Activated CD4-positive, CD25-positive, alpha-beta regulatory T cell (primary cell): ENCODE measurements at places on chromosomes 12 and 14.

- no peak for DNase-seq
Observed at GRCh38 chr12:105878964-105879363, 259.8 kb downstream of the NUAK1 start.

DNA sequence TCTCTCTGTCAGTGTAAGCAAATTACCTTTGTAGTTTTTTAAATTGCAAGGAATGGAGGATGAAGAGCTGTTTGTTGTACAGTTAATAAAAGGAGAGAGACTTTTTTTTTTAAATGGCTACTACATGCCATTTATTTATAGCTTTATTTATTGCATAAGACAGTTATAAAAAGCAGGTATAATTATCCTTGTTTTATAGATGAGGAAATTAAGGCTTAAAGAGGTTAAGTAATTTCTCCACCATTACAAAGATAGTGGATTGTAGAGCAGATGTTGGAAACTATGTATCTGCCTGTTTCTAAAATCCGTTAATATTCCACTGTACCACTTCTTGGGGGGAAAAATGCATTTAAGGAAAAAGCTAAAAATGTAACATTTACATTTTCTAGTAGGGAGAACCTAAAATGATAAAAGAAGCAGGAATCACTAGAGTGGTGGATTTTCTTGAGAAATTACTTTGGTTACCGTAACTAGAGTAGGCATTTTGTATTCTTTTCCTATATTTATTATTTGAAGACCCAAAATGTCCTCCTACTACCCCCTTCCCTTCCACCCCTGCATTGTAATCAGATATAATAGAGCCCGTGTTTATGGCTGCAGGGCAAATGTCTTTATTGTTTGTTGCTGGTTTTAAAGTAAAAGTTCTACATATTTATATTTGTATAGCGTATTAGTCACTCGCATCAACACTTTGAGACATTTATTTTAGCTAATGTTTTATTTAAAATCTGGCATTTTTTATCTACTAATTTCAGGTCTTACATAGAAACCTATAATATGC lies 2.3 kb downstream of the SNAPC1 start:
- DNase-seq, result no peak

DNA sequence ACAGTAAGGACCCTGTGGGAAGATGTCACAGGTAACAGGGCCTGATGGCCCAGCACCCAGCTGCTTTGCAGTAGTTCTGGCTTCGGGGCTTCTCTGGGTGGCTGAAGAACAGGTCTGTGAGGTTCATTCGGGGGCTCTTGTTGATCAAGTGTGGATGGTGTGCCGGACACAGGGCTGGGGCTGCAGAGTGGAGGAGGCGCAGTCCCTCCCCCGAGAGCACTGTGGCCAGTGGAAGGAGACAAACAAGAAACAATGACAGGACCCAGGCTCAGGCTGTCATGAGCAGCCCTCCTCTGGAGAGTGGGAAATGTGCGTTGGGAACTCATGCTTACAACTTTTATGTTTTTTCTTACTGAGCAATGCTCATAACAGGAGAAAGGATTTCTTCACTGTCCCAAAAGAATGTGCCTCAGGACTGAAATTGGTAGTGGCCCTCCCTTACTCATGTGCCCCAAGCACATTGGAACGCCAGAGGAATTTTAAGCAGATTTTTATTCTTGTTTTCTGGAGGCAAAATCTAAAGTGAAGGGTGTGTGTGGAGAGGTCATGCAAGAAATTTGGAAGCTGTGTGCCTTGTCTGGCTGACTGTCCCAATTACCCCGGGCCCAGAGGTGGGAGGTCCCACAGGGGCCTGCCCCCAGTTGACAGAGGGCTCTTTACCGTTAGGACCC lies 233.8 kb downstream of the CACNA1C start:
- DNase-seq, result no peak

DNA sequence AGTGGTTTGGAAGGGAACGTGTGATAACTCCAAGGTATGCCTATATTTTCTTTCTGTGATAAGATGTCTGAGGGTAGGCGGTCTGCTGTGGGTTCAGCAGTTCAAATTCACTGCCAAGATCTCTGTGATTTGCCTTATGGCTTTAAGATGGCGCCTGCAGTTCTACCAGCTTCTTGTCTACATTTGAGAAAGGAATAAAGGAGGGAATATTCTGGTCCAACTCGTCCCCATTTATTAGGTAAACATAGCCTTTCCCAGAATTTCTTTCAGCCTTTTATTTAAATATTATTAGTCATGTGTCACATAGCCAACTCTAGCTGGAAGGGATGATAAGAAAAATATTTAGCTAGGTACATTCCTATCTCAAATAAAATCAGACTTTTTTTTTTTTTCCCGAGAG lies 48.8 kb downstream of the KCNJ8 start:
- DNase-seq, result no peak

GRCh38 chr12:54579258-54579657 lies 9.2 kb downstream of the PPP1R1A start:
- DNase-seq, result no peak

DNA sequence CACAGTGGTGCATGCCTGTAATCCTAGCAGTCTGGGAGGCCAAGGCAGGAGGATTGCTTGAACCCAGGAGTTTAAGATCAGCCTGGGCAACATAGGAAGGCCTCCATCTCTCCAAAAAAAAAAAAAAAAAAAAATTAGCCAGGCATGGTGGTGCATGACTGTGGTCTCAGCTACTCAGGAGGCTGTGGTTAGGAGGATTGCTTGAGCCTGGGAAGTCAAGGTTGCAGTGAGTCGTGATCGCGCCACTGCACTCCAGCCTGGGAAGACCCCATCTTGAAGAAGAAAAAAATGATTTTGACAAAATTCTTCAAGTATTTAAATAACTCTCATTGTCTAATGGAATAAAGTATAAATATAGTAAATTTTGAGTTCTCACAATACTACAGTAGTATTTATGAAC lies 219.2 kb upstream of the SSTR1 start:
- no peak for DNase-seq

DNA sequence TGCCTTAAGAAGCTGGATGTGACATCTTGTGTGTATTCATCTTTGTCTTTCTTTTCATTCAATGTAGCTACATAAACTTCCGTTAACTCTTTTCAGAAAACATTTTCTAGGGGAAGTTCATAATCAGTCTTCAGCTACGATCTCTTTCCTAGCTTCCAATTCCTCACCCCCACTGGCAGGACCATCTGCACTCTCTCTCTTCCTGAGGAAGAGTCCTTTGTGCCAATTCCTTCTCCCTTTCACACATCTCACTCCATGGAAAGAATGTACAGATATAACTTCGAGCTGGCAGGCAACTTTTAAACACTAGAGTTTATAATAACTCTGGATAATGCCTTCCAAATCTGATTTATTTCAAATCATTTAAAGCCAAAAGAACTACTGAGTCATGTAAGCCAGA lies 495.7 kb downstream of the GALC start:
- DNase-seq, result no peak

GRCh38 chr12:104446646-104447421 lies 9.9 kb upstream of the CHST11 start:
- no peak for DNase-seq

- no peak for DNase-seq
Observed at GRCh38 chr12:67758119-67758518, 109.6 kb downstream of the DYRK2 start.

GRCh38 chr14:76259029-76259735 lies 107.5 kb downstream of the GPATCH2L start:
- no peak for DNase-seq

DNA sequence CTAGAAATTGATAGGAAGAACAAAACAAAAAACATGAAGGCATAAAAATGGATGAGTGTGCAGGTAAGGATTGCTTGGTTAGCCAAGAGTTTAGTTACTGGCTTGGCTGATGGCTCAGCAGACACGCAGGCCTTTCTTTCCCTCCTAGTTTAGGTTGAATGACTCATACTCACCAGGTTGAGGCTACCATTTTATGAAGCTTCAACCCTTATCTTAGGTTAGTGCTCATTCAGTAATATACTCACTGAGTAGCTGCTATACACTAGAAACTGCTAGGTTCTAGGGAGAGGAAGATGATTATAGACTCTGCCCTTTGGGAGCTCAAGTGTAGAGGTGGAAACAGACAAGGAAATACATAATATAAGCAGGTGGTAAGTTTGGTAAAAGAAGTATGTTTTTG lies 6.0 kb downstream of the P3H3 start:
- no peak for DNase-seq

DNA sequence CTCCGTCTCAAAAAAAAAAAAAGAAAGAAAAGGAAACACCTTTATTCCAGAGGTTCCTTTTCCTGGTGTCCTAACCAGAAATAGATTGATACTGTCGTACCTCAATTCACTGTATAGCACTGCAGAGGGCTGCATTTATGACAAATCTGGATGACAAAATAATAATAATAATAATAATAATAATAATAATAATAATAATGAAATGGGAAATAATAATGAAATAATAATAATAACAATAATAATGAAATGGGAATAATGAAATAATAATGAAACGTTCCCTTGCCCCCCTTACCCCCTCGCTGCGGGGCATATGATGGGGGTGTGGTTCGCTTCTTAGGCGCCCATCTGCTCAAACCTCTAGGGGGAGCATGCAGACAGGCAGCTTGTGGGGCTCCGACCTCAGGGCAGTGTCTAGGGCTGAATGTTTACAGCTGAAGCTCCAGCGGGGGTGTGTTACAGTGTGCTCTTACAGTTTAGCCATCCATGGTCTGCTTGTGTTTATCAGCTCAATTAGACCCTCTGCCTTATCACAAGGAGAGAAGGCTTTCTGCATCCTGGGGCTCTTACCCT lies 1088.3 kb upstream of the SEL1L start:
- no peak for DNase-seq

GRCh38 chr12:28209782-28210181 lies 19.5 kb downstream of the CCDC91 start:
- no peak for DNase-seq

DNA sequence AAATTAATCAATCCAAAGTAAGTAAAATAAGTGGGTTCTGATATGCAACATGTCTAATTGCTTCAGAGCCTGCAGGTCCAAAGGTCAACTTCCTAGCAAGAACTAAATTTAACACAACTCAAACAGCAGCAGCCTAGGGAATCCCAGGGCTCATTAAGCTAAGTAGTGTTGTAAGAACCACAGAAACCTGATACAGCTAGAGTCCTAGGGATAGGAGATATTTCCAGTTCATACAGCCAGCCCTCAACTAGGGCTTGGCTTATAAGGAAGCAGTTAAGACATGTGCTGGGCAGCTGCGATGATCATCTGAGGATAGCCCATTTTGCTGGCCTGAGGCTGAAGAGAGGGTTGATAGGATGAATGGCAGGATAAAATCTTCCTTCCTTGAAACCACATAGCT lies at the start of gene OR4Q3:
Gene OR4Q3, plus strand, starts transcription at position 316 of the 400 bp plus-strand sequence.
- DNase-seq, result no peak
